Mesenteric fat pad (tissue), 1 donor: ENCODE measurements at places on chromosomes 5 and 9. TPM values are rescaled to one million over a fixed set of nuclear protein-coding genes. Genes with fewer than 3 reads are reported as not detected.

C7 gene
- 326 TPM for total RNA-seq

CDH9 gene
- not detected for total RNA-seq

ALDOB gene
- total RNA-seq: 4.7 TPM

CER1 gene
- total RNA-seq: not detected

OTP gene
- total RNA-seq: not detected

KIF24 gene
- total RNA-seq: 0.45 TPM

GNA14 gene
- total RNA-seq: 4.8 TPM
